ENCODE measurements at places on chromosomes 3 and 15. TPM values are rescaled to one million over a fixed set of nuclear protein-coding genes. Genes with fewer than 3 reads are reported as not detected.

BTLA gene
- not detected for total RNA-seq

PHLDB2 gene
- 27.2 TPM for total RNA-seq

PPP2R3A gene
- 46.7 TPM for total RNA-seq

SMAD3 gene
- 71.0 TPM for total RNA-seq

EPHB3 gene
- total RNA-seq = 0.83 TPM

MEX3B gene
- total RNA-seq = 6.7 TPM

IGF2BP2 gene
- total RNA-seq = 126 TPM

DNA sequence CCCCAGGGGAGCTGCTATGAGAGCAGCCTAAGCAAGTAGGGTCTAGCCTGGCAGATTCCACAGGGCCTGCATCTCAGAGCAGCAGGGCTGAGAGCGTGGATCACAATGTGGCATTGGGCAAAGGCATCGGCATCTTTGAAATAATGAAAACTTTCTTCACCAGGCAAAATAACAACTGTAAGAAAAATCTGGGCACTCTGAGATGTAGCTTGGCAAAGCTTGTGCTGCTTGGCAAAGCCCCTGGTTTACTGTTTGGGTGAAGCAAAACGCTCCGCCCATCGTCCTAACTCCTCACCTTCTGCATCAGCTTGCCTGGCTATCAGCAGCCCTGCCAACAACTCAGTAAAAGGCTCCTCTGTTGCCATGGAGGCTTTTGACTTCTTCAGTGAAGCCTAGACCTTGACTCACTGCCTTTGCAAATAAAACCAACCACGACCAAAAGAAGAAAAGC is 212.8 kb upstream of the EIF1B start:
- DNase-seq = no peak

GRCh38 chr3:150930839-150931238 is 25.6 kb upstream of the MINDY4B start:
- no peak for DNase-seq

- no peak for DNase-seq
Observed at GRCh38 chr3:108602935-108603294, 13.4 kb downstream of the DZIP3 start.

DNA sequence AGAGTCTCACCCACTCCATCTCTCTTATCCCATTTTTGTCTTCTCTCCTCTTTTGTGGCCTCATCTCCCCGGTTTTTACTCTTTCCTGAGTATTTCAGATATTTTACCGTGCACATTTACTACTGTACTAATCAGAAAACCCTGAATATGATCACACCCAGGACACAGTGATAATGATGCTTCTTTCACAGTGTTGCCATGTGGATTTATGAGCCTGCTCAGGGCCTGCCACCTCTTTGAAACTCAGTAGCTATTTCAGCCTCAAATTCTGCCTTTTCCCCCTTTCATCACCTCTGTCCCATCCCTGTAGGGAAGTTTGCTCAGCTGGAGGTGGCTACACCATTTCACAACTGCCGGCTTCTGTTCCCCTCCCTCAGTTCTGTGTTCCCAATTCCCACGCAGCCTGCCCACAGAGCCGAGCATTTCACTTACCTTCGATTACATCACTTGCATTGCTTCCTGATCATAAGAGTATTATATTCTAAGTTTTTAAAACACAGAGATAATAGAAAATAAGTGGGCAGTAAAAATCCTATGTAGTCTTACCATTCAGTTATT is 33.2 kb downstream of the ARNT2 start:
- peak; percentile 37 for DNase-seq
